Activated naive CD8-positive, alpha-beta T cell treated with anti-CD3 and anti-CD28 coated beads, Interleukin-2, amount 50 U/mL, for 24 hours (primary cell): ENCODE measurements at places on chromosomes 1 and 21.

DNA sequence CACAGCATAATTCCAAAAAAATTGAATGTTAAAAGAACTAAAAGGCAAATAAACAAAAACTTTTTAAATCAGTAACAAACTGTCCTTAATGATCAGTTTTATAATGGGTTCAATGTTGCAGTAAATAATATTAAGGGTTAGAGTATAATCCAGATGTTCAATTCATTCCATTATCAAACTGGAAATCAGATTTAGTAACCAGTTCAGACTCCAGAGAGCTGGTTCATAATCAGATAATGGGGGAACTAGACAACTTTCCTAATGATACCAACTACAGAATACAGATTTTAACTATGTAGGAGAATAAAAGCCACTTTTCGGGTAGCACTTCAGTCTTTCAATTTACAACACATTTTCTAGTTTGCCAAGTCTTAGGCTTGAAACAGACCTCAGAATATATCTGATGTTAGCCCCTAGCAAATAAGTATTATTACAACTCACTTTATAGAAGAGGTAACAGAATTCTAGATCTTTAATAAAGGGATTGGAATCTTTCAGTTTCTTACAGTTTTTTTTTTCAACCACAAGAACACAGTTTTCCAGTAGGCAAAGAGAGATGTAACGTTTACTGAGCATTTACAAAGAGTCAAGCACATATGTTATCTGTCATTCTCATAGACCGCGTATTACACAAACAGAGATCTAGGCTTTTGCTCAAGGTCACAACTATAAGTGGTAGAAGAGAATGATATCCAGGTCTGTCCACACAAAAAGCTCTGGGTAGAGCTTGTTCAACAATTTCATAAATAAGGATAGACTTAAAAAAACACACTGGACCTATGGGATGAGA, 1.9 kb upstream of the DCAF6 start:
- DNase-seq: no peak

DNA sequence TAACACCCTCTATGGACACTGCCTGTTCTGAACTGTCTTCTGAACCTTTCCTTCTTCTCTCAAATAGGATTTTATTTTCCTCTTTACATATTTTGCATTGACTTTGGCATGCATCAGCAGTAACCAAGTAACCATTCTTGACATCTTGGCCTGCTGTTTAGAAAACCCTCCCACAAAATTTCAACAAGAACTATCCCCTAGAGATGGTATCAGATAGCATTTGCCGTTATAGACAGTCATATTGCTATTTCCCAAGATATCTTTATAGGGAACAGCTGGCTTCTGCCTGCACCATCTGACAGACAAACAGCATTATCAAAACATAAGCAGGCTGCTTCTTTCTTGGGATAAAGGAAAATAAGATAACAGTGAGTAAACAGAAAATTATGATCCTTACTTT, 54.7 kb downstream of the LHX8 start:
- no peak for DNase-seq

DNA sequence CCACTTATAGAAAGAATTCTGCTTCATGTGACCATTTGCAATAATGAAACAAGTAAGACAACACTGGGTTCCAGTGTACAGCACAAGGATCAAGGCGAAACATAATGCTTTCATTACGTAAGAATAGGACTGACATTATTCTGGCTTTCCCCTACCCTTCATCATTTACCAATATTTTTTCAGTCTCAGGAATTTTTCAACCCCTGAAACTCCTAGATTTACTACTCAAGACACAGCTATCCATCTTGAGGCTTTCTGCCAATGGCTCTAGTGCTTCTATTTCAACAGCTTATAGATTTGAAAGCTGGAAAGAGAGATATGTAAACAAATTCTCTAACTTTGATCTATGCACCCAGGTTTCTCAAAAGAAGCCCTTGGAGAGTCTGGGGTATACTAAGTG, 48.4 kb downstream of the WLS start:
- no peak for DNase-seq

DNA sequence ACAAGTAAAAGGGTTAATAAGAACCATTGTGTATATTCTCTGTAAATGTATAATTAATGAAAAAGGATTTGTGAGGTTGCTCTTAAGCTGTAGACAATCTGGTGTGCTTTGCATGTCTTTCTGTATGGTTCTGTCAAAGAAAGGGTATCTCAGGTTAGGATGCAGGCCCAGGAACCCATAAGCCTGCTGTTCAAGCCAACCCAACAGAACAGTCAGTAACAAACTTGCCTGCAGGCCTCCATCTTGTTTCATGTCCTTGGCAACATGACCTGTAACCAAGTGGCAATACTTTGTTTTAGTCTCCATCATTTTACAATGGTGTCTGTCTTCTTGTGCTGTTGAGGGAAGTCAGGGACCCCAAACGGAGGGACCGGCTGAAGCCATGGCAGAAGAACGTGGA, 29.2 kb downstream of the CBR1 start:
- DNase-seq: no peak

- DNase-seq: no peak
These were observed 32.9 kb upstream of the JUN start for GRCh38 chr1:58816747-58817221.

- no peak for DNase-seq
These were observed 14.3 kb downstream of the SAMSN1 start for GRCh38 chr21:14531757-14532316.

GRCh38 chr1:116989835-116990234, 11.7 kb upstream of the CD101 start:
- DNase-seq: no peak

DNA sequence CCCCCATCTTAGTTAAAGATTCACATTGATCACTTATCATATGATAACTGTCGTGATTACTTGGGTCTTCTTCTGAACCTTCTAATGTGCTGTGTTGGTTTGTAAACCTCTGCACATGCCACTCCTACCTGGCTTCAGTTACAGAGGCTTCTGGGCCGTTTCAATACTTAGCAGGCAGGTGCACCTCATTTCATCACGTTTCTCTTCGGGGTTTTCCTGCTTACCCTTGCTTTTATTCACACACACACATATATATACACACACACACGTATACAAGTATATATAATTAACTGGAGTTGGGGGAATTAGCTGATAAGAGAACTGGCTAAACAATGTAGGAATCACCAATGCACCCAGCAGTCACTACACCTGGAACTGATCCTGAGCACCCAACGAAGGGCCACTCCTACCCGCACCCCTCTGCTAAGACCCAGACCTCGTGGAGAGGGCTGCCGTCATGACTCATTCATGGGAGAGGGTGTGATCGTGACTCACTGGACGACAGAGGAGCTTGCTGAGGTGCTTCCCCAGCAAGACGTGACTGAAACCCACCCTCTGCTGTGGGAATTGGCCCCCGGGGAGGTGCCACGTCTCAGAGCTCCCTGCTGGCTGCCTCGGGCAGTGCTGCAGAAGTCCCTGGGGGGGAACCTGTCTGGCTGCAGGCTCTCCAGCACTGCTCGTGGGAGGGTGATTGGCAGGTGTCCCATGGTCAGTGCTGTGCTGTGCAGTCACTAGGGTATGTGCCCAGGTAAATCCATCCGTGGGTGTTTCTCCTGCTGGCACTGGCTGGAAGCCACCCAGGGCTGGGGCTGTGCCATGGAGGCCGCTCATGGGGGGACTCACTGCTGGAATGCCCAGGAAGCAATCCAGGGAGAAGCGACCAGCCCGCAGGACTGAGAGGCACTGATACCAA, 166.6 kb downstream of the DYRK1A start:
- peak; percentile 41 for DNase-seq

DNA sequence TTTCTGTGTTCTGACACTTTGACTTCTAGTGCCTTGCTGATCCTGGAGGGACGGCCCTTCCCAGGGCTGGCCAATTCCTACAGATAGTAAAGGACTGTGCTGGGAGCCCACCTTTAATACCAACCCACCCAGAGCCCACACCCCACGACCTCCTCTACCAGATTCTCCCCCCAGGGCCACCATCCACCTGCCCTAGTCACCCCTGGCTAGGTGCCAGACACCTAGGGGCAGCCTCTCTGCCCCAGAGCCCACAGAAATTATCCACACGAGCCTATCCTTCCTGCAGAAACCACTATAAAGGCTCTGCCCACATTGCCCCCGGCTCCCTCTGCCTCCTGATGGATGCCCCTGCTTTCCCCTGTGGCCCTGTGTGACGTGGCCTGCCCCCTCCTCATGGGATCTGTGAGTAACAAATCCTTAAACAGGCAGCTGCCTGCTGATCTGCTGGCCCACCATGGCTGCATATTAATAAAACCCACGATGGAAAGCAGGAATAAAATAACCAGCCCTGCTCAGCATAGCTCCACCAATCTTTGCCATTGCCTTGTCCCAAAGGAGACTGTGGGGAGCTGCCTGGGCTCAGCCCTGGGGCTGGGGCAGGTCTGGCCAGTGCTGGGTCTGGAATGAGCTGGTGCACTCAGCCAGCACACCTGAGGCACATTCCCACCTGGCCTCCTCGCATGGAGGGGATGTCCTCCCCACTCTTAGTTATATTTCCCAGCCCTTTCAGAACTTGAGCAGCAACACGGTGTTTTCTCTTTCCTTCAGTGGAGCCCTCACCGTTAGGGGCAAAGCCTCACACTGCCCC, 488.5 kb downstream of the NPHP4 start:
- no peak for DNase-seq

DNA sequence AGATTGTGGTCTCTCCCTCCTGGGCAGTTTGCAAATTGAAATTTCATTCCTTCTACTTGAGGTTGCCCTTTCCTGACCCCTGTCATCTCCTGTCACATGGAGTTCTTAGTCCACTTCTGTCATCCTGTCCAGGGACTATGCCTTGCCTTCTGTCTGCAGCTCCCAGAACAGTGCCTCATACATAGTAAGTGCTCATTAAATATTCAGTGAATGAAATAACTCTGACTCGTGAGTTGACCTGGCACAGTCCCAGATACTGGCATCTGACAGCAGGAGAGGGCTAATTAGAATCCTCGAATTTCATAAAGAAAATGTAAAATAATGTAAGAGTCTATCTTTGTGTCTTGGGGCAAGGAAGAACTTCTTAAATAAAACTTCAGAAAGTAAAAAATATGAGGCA, 50.8 kb downstream of the CNIH3 start:
- DNase-seq: no peak

DNA sequence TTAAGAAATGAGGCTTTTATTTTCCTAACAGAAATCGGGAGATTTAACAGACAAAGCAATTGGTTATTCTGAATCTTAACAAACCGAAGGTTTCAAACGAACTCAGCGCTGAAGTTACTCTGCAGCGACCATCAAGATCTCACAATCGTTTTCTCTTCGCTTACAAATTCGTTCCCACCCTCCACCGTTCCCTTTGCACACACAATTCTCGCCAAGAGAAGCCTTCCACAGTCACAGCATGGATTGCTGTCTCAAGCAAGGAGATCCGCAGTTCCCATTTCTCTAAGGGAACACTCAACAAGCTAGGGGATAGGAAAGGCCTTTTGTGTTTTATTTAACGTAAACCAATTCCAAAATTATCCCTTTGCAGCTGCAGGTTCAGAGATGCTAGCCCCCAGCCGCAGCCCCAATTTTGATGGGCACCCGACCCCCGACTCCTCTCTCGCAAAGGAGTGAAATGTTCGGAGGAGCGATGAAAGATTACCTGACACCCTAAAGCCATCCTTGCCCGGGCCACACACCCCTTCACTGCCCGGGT, 755 bp downstream of the FBXO42 start:
- DNase-seq: no peak
